ENCODE measurements at places on chromosomes 1 and 21. TPM values are rescaled to one million over a fixed set of nuclear protein-coding genes. Genes with fewer than 3 reads are reported as not detected.

SLC25A34 gene
- polyA plus RNA-seq = 2.3 TPM

DPT gene
- polyA plus RNA-seq = 16.8 TPM

GJB3 gene
- 0.26 TPM for polyA plus RNA-seq

PTCH2 gene
- polyA plus RNA-seq = 4.5 TPM

ESRRG gene
- polyA plus RNA-seq = 42.1 TPM

SH2D1B gene
- polyA plus RNA-seq = 0.19 TPM

PLA2G2C gene
- not detected for polyA plus RNA-seq

PROK1 gene
- polyA plus RNA-seq = 0.11 TPM

CD46 gene
- polyA plus RNA-seq = 401 TPM

YTHDF2 gene
- polyA plus RNA-seq = 85.8 TPM

CLIC6 gene
- polyA plus RNA-seq = 0.85 TPM

NPL gene
- 10.8 TPM for polyA plus RNA-seq

DCST2 gene
- 1.1 TPM for polyA plus RNA-seq

PODN gene
- 3.2 TPM for polyA plus RNA-seq

AKR7A3 gene
- polyA plus RNA-seq = 0.75 TPM

FGGY gene
- 24.3 TPM for polyA plus RNA-seq

OR6K3 gene
- polyA plus RNA-seq = 0.13 TPM
